ENCODE measurements at places on chromosomes 1 and 21.

DNA sequence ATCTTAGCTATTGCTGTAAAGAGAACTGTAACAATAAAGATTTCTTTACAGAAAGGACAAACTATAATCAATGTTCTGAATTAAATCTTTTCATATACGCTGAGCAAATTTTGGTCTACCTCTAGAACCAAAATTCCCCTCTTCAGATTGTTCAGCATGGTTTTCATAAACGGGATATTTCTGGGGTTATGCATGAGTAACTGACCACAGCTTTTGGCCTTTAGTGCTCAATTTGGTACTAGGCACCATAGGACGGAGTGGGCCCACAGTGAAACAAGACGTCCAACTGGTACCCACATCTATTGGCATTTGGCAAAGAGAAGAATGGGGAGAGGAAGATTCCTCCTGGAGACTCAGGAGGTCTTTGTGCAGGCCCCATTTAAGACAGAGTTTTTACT, 184.5 kb downstream of the TGFBR3 start:
- no peak for DNase-seq

DNA sequence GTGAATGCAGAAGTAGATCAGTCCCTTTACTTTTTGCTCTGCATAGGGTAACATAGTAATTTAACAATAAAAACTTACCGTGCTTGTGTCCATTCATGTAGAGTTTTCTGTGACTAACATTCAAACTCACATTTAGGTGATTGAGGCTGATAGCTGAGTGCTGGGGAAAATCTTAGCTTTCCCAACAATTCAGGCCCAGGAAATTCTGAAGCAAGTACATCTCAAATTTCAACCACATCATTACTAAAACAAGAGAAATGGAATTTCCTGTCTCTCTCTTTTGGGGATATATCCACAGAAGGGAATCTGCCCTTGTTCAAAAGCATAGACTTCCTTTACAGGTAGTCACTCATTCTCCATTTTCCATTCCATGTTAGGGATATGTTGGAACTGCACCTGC, 33.1 kb upstream of the C1orf146 start:
- no peak for DNase-seq

DNA sequence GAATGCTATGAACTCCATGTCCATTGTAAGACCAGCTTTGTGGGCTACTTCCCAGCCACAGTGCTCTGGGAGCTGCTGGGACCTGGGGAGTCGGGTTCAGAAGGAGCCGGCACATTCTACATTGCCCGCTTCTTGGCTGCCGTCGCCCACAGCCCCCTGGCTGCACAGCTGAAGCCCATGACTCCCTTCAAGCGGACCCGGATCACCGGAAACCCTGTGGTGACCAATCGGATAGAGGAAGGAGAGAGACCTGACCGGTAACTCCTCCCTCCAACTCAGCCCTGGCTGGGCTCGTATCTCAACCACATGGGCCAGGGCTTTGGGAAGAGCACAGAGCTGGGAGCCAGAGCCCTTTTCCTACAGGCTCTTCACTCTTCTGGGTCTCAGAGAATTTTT, 15.4 kb downstream of the MOV10 start:
- DNase-seq: no peak

DNA sequence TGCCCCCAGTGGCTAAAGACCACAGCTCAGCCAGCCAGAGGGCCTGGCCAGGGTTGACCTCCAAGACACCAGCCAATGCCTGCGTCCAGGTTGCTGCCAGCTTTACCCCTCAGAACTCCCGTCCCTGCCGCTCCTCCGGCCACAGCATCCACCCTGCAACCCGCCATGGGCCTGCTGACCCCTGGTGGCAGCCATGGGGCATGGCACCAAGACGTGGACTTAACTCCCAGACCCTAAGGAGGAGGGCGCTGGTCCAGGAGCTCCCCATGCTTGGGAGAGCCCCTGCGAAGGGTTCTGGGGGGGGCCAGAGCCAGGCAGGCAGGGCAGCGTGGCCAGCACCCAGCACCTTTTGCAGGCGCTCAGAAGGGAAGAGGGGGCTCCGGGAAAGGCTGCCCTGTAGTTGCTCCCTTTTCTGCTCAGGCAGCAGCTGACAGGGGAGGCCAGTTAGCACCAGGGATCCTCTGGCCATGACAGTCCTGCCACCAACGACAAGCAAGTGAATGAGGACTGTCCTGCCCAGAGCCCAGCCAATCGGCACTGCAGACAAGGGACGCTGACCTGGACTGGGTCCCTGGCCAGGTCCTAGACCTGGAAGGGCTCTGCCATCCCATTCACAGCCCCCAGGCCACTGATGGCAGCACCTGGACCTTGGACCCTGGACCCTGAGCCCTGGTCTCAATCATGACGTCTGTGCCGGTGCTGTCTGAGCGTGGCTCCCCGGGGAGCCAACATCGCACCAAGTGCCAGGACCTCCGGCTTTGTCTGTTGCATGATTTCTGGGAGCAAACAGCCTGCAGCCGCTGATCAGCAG, 246.2 kb downstream of the NPHP4 start:
- peak; percentile 82 for DNase-seq

- DNase-seq: no peak
Observed at GRCh38 chr1:241579434-241579833, 47.3 kb downstream of the KMO start.

GRCh38 chr1:24266398-24266941, 52.7 kb upstream of the GRHL3 start:
- DNase-seq: no peak

GRCh38 chr1:178046591-178047270, 47.2 kb upstream of the RASAL2 start:
- DNase-seq: no peak

GRCh38 chr1:163922743-163923201, 601.0 kb downstream of the NUF2 start:
- no peak for DNase-seq

- DNase-seq: peak; percentile 98
Observed at GRCh38 chr1:6026095-6026809, 19.4 kb upstream of the KCNAB2 start.

DNA sequence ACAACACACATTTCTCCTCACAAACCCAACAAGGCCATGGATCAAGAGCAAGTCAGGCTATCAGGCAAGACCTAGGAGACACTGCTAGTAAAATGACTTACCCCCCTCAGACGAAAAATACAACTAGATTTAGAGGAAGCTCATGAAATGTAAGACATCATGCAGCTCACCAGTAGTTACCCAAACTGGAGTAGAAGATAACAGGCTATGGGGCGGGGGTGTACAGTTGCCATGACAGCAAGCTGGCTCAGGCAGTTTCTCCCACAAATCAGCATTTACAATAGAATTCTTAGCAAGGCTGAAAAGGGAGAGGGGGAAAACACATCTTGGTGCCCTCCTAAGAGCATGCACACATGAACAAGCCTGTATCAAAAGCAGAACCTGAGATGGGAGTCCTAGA, 13.9 kb downstream of the TPM3 start:
- DNase-seq: no peak

- DNase-seq: no peak
Observed at GRCh38 chr1:212412374-212412773, 2.3 kb downstream of the PACC1 start.

- peak; percentile 31 for DNase-seq
Observed at GRCh38 chr1:234725177-234726132, 115.5 kb upstream of the IRF2BP2 start.

DNA sequence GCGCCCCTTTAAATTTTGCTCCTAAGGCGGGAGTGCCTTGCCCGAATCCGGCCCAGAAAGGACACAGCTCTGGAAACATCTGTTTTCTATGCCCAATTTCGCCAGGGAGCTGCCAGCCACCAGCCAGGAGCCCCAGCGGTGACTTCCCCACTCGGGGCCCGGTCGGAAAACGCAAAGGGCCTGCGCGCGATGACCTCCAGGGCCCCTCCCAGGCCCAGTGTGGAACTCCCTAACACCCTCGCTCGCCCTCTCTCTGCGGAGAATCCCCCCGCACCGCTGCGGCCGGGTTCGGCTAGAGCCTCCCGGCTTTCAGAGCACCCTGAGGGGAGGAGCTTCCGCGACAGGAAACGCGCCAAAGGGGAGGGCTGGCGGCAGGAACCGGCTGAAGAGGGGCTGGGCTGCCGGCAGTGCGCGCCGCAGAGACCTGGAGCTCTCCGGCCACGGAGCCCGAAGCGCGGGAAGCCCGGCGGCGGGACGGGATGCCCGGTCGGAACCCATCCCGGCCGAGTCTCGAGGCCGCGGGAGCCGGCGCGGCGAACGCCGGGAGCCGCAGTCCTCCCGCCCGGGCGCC, 505 bp downstream of the CLSPN start:
- DNase-seq: peak; percentile 92

DNA sequence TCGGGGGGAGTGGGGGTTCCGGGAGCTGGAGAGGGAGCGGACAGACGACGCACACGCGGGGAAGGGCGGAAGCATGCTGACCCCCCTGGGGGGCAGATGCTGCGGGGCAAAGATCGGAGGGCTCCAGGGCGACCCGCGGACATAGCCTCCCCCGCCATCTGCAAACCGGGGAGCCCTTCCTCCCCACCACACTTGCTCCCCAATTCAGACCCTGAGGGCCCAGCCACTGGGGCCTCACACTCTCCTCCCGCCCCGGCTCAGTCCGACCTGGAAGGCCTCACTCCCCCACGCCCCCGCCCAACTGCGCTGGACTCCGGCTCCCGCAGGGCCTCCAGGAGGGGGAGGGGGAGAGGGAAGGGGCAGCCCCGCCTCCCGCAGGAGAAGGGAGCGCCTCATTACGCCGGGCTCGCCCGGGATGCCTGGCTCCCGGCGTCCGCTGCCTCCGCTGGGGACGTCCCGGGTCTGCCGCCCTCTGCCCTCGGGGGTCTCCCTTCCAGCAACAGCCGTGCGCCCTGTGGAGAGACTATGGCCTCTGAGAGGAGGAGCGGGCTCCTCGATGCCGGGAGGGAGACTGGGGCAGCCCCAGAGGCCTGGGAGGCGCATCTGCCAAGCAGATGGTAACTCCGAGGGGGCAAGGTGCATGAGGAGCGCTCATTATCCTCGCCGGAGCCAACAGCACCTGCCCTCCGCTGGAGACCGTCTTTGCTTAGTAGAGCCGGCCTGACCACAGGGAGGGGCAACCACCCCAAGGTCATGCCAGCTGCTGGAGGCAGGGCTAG, 636 bp upstream of the CAMK2N1 start:
- peak; percentile 64 for DNase-seq

- no peak for DNase-seq
Observed at GRCh38 chr1:72635719-72636118, 353.4 kb upstream of the NEGR1 start.

GRCh38 chr1:88462488-88463261, 221.4 kb upstream of the PKN2 start:
- peak; percentile 68 for DNase-seq

DNA sequence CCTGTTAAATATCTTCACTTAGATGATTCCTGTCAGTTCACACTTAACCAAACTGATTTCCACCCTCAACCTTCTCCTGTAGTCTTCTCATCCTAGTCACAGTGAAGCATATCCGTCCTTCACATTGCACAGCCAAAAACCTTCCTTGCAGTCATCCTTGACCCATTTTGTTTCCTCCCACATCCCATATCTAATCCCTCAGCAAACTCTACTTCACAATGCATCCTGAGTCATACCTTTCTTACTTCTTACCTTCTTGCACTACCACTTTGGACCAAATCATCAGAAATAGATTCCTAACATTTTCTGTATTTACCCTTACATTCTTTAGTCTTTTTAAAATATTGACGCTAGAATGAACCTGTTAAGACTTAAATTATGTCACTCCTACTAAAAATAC, 86.9 kb downstream of the OLFML2B start:
- no peak for DNase-seq

DNA sequence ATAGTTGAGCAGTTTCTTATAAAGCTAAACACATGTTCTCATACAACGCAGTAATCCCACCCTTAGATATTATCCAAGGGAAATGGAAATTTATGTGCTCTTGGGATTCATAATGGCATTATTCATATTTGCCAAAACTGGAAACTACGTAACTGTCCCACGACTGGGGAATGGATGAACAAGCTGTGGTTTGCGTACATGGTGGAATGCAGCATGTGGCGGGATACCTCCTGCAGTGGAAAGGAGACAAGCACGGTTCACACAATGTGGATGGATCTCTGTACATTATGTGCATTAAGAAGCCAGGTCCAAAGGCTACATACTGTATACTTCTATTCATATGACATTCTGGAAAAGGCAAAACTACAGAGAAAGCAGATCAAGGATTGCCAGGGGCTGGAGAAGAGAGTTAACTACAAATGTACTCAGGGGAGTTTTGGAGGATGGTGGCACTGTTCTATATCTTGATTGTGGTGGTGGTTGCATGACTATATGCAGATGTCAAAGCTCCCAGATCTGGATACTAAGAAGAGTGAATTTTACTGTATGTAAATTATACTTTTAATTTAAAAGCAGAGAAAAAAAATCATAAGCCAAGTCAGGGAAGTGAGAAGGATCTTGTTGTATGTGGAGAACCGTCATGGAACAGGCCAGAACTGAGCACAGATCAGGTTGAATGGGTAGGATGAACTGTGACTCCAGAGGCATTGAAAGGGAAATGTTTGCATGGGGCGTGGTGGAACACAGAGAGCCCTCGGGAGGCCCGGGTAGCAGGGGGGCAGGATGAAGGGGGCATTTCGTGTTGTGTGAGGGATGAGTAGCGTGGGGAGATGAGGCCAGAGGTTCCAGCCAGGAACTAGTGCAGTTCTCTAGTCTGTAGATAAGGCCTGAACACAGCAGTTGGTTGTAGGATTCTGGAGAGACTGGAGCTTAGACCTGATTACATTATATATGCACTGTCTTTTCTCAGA, 90.7 kb downstream of the GALNT2 start:
- no peak for DNase-seq

- no peak for DNase-seq
Observed at GRCh38 chr1:66938613-66939012, 13.8 kb downstream of the MIER1 start.

- DNase-seq: no peak
Observed at GRCh38 chr1:97151651-97152050, 430.1 kb downstream of the PTBP2 start.

DNA sequence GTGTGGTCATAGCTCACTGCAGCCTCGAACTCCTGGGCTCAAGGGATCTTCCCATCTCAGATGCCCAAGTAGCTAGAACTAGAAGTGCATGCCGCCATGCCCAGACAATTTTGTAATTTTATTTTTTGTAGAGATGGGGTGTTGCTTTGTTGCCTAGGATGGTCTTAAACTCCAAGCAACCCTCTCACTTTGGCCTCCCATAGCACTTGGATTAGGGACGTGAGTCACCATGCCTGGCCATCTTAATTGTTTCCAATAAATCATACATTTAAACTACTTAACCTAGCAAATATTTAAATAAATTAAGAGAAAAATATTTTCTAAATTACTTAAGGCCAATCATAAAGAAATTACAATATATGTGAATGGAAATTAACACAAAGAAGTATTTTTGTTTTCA, 35.1 kb upstream of the ADGRL4 start:
- DNase-seq: no peak

DNA sequence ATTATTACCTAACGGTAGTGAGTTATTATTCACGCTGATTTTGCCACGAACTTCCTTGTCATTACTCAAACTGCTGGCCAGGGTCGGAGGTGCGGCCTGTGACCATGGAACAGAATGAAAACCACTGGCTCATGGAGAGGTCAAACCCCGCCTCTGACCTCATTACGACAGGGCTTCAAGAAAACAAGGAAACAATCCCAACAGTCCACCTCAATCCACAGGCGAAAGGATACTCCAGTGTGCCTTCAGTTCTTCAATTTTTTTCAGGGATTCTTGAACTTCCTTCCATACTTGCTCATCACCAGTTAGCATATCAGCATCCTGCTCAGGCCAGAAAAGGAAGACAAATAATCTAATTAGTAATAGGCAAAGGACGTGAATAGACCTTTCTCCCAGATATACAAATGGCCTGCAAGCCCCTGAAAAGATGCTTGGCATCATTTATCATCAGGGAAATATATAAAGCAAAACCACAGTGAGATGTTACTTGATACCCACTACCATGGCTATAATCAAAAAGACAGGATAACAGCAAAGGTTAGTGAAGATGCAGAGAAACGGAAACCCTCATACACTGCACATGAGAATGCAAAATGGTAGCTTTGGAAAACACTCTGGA, 643.4 kb downstream of the SMYD3 start:
- DNase-seq: no peak
